ENCODE measurements at places on chromosomes 3 and 15. TPM values are rescaled to one million over a fixed set of nuclear protein-coding genes. Genes with fewer than 3 reads are reported as not detected.

Gene NPAP1
- total RNA-seq, result not detected

Gene HYAL1
- 11.7 TPM for total RNA-seq

Gene SERINC4
- total RNA-seq, result not detected

Gene CCDC54
- not detected for total RNA-seq

Gene SAXO2
- 5.8 TPM for total RNA-seq

DNA sequence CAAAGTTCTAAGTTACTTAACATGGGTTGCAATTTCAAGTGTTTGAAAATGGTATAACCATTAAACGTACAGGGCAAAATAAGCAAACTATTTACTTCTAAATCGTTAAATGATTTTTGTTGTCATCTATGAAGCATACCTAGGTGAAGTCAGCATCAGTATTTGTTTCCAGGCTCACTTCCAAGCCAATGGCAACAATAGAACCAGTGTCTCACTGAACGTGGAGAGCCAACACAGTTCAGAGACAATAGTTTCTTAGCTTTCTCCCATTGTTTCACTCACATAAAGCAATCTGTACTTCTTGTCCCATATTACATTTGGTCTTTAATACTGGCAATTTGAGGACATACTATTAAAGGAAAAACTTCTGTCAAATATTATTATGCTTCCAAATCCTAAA, 397.2 kb downstream of the MECOM start:
- no peak for DNase-seq

GRCh38 chr3:212432-212831, 15.9 kb downstream of the CHL1 start:
- no peak for DNase-seq

GRCh38 chr3:47227678-47228077, 54.9 kb downstream of the KIF9 start:
- no peak for DNase-seq

DNA sequence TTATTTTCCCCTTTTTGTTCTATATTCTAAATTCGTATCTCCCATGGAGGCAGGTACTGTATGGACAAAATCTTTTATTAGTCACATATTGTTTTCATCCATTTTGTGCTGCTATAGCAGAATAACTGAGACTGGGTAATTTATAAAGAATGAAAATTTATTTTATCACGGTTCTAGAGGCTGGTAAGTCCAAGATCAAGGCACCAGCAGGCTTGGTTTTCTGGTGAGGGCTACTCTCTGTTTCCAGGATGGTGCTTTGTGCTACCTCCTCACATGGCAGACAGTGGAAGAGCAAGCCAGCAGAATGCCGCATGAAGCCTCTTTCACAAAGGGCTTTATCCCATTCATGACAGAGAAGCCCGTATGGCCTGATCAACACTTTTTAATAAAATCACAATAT, 421.9 kb upstream of the TPRG1 start:
- DNase-seq, result no peak

DNA sequence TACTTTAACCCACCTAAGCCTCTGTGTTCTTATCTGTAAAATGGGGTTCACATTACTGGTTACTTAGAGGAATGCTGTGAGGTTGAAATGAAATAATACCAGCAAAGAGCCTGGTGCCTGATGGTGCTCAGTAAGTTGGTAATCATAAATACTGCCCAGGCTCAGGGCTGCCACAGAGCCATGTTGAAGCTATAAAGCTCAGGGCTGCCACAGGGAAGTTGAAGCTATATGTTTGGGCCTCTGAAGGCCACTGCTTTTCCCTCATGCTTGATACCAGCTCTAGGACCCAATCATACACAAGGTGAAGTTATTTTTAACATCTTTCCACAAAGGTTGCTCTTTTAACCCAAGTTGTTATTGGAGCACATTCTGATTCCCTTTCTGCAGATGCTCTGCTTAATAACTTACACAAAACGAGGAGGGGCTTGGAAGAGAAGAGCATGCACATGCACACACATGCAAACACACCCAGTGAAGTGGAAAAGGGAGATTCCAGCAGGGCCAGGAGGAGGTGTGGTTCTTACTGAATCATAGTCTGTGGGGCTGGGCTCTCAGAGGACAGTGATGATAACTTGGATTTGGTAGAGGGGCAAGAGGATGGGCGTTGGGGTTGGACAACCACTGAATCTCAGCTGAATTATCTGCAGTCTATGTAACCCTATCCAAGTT, 17.4 kb downstream of the PARP14 start:
- DNase-seq, result no peak

Data from posterior vena cava (tissue), 2 donors.